Right renal cortex interstitium (tissue), 3 donors: ENCODE measurements at places on chromosomes 2 and 18. TPM values are rescaled to one million over a fixed set of nuclear protein-coding genes. Genes with fewer than 3 reads are reported as not detected.

GRCh38 chr2:232456296-232457120 lies 555 bp downstream of the ALPI start:
- no peak for DNase-seq

TMEM17 gene
- polyA plus RNA-seq = 7.1 TPM

IL18R1 gene
- 2.5 TPM for polyA plus RNA-seq

SPEG gene
- 9.4 TPM for polyA plus RNA-seq

GPR75 gene
- 1.8 TPM for polyA plus RNA-seq

CD8B gene
- polyA plus RNA-seq = 0.60 TPM

DNA sequence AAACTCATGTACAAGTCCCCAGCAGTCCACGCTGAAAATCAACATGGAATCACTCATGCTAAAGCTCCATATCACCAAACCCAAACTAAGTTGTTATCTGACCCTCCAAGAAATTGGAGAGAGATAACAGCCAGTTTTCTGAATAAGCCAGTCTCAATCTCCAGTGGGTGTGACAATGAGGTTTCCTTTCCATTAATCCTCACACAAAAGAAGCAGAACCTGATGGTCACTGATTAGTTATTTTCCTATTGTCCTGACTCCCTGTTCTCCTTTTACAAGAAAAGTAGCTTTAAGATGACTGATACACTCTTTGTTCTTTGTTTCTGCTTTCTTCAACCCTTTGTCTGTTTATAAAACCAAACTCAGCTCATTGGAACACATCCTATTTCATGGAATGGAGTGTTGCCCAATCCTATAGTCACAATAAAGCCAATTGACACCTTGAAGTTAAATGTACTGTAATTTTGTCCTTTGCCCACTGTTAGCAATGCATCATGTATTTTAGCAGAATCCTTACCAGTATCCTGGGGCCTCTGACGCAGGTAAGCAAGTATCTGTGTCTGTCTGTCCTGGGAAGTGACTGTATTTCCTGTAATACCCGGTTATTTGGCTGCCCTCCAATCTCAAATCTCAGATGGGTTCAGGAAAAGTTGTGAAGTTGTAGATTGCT lies 30.6 kb upstream of the SH3RF3 start:
- no peak for DNase-seq

GRCh38 chr2:39118786-39119499 lies 1.9 kb downstream of the SOS1 start:
- no peak for DNase-seq

SH3RF3 gene
- 4.5 TPM for polyA plus RNA-seq

- DNase-seq = no peak
Observed at GRCh38 chr18:3397031-3397750, 52.8 kb upstream of the TGIF1 start.

LINC00305 gene
- polyA plus RNA-seq = 4.1 TPM

ARHGAP28 gene
- 72.0 TPM for polyA plus RNA-seq

DNA sequence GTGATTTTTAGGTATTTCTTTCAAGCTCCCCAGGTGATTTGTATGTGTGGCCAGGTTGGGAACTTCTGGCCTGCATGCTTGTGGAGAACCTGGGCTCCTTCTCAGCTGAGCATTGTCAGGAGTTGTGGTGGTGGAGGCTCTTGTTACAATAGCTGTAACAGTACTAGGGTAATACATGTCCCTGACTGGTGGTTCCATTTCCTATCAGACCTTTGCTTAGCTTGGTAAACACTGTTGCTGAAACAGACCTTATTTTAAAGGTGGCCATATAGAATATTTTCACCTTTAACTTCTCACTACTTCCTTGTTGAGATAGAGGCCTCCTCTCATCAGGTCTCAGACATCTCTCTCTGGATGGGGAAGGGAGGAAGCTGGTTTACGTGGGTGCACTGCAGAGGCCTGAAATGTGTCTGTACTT lies 79.2 kb downstream of the SETBP1 start:
- DNase-seq = no peak

GRCh38 chr2:111522231-111522768 lies 361.7 kb downstream of the ANAPC1 start:
- DNase-seq = no peak

DNA sequence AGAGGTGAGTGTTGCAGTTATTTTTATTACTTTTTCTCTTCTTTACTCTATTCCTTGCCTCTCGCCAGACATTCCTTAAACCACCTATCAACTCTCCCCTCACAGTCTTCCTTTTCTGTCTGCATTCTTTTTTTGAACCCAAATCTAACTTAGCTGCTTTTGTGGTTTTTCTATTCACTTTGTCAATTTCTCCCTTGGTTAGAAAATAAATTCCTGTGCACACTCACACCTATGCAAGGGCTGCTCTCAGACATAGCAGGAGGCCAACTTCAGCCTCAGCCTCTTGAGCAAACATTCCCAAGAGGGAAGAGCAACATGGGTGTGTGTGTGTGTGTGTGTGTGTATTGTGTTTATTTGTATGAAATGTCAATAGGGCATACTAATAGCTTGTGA lies 808.6 kb downstream of the RNF144A start:
- no peak for DNase-seq

CHN1 gene
- polyA plus RNA-seq = 32.1 TPM

DNA sequence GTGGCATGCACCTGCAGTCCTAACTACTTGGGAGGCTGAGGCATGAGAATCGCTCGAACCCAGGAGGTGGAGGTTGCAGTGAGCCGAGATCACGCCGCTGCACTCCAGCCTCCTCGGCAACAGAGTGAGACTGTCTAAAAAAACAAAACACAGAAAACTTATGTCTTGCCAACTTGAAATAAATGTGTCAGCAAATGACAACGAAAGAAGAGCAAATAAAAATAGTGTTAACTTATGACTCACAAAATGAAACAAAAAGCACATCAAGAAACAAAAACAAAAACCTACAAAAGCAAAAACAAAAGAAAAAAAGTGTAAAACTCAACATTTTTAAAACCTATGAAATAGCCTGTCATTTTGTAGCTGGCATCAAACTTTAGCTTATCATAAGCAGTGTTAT lies 65.2 kb downstream of the KCNH7 start:
- DNase-seq = no peak

GRCh38 chr2:42566837-42567321 lies 1.6 kb upstream of the MTA3 start:
- DNase-seq = no peak

GRCh38 chr2:183214680-183215079 lies 90.4 kb downstream of the NUP35 start:
- no peak for DNase-seq

DNA sequence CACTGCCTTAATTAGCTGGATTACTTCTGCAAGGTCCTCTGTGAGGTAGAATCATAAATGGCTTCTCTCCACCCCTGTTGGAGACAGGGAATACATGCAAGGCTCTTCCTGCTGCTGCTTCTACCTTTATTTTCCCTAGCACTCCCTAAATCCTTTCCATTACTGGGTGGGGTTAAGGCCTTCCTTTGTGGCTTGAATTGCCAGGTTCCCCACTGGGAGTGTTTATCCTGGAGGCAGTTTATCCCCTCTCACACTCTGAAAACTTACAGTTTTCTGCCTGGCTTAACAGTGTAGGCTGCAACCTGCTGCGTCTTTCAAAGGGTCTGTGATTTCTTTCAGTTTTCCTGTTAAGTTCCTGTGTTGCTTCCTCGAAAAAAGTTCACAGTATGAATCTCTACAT lies 1062.3 kb upstream of the CRIM1 start:
- DNase-seq = no peak

PLEKHH2 gene
- polyA plus RNA-seq = 20.1 TPM

- DNase-seq = no peak
Observed at GRCh38 chr2:209472871-209473270, 49.0 kb downstream of the MAP2 start.

- DNase-seq = no peak
Observed at GRCh38 chr2:222751821-222752719, 80.6 kb downstream of the MOGAT1 start.

- DNase-seq = no peak
Observed at GRCh38 chr18:75162467-75162866, 46.5 kb downstream of the PTGR3 start.

UGT1A4 gene
- not detected for polyA plus RNA-seq

DNA sequence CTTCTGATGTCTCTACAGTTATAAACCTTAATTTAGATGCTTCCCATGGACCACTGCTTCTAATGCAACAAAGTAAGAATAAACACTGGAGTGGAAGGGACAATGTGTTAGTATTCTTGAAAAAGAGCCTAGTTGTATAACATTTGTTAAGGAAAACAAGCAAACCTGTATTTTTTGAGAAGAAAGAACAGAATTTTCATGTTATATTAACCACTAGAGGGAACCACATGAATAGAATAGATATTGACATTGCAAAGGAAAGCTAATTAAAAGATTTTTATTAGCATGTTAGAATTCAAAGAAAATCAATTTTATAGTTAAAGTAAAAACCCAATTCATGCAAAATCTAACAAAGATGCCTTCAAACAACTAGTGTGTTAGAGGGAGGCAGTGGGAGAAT lies 151.2 kb upstream of the BARD1 start:
- DNase-seq = no peak

NYAP2 gene
- not detected for polyA plus RNA-seq

DNA sequence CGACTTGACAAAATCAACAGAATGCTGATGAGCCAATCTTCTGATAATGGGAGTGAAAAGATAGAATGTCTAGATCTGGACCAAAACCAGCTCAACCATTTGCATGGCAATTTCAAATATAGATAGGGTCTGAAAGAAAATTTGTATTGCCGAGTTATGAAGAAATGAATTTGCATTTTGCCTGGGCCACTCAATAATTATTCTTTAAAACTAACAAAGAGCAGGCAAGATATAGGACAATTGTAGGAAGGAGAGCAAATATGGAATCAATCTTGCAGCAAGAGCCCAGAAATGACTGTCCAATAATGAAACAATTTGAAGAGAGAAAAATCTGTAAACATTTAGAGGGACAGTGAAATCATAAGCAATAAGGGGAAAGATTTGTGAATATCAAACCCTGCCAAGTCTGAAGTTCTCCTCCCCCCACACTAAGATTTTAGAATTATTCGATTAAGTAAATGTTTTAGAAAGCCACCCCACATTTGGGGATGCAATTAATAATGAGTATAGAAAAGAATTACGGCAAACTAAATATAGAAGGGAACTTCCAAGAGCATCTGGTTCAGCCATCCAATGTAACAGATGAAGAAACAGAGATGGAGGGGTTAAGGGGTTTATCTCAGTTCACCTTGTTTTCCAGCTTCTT lies 377.4 kb downstream of the SETBP1 start:
- no peak for DNase-seq

GRCh38 chr18:34913837-34914661 lies 127.2 kb upstream of the MAPRE2 start:
- DNase-seq = no peak

REG3A gene
- not detected for polyA plus RNA-seq

HRH4 gene
- not detected for polyA plus RNA-seq

GRCh38 chr18:74284980-74285355 lies 6.8 kb downstream of the CYB5A start:
- no peak for DNase-seq

GRCh38 chr2:186972281-186972970 lies 123.5 kb upstream of the ZSWIM2 start:
- no peak for DNase-seq

GRCh38 chr2:226426292-226426736 lies 373.3 kb downstream of the IRS1 start:
- no peak for DNase-seq

DNA sequence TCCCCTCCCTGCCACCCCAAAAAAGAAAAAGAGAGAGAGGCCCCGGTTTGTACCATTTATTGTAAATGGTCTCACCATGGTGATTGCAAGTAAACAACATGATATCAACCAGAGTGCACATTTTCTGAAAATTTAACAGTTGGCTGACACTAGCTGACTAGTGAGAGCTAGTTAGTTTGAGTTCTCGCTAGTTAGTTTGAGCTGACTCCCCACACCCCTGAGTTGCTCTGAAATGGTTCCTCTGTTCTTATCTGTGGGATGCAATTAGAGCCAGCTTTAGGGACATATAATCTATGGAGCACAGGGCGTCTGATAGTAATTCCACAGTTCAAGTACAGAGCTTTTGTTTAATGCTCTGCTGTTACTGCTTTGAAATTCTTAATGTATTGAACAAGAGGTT lies 13.1 kb downstream of the CASP10 start:
- DNase-seq = no peak

DNA sequence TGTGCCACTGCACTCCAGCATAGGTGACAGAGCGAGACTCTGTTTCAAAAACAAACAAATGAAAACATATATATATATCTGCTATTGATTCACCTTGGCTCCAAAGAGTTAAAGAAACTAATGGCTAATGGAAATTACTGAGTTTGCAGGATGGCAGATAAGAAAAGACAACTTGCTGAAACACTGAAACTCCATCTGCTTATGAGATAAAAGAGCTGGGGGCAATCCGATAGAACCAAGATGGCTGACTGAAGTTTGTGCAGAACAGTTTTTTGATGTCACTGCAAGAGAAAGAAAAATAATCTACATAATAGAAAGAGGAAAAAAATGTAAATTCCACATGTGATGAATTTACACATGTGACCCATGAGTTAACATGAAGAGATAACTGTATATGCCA lies 88.2 kb downstream of the LRATD1 start:
- DNase-seq = no peak

KCNG2 gene
- 0.15 TPM for polyA plus RNA-seq

- DNase-seq = no peak
Observed at GRCh38 chr2:118310681-118311429, 222.6 kb downstream of the INSIG2 start.

ACTR3 gene
- 173 TPM for polyA plus RNA-seq

SLC11A1 gene
- polyA plus RNA-seq = 0.68 TPM

SALL3 gene
- polyA plus RNA-seq = 8.7 TPM

NABP1 gene
- 28.8 TPM for polyA plus RNA-seq

- DNase-seq = no peak
Observed at GRCh38 chr2:113829761-113830160, 60.1 kb upstream of the ACTR3 start.

DNA sequence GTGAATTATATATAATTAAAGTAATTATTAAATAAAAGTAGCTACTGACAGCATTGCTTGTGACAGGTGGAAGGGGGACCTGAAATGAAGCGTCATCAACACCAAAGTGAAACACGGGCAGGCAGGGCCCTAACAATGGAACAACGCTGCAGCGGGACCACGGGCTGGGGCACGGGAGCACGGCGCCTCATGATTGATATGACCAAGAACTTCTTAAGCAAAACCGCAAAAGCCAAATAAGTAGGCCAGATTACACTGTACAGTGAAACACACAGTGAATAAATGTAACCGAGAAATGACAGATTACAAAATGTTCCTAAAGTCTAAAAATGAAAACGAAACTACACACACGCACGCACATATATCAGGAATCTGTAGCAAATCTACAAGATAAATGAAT lies 81.4 kb downstream of the SNTG2 start:
- no peak for DNase-seq
